ENCODE measurements at places on chromosomes 7 and 10.

- no peak for DNase-seq
These were observed 409.1 kb downstream of the SDK1 start for GRCh38 chr7:3710122-3710521.

DNA sequence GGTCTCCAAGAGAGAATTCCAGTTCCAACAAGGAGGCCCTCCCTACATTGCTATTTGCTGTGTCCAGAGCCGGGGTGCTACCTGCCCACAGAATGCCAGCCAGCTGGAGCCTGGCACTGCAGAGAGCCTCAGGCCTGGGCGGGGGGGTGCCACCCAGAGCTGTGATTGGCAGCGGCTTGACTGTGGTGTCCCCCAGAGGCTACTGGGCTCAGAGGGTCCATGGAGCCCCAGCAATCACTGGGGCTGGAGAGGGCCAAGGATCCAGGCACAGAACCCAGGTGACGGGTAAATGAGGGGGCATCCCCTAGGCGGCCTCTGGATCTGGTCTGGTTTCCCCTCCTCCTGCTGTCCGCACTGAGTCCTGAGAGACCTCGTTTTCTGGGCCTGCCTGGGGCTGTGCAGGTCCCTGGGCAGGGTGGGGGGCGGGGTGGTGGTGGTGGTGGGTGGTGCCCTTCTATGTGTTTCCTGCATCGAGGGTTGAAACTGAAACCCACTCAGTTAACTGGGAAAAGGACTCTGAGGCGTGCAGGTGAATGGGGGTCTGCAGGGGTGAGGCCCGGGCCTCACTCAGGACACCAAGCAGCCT is 12.6 kb downstream of the DPYSL4 start:
- DNase-seq, result no peak

DNA sequence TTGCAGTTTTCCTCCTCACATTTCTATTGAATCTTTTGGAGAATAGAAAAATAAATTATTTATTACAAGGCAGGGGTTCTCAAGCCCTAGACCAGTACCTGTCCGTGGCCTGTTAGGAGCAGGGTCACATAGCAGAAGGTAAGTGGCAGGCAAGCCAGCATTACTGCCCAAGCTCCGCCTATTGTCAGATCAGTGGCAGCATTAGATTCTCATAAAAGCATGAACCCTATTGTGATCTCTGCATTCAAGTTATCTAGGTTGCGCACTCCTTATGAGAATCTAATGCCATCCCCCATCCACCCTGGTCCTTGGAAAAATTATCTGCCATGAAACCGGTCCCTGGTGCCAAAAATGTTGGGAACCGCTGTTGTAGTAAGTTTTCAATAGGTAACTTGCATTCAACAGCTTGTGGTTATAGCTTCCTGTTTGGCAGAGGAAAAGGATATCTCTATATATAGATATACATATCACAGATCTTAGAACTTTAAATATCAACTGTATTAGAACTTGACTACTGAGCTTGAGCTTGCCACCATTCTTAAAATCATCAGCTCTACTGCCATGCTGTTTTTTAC is 165.1 kb downstream of the AHR start:
- DNase-seq, result no peak

- no peak for DNase-seq
These were observed 2.4 kb downstream of the MEPCE start for GRCh38 chr7:100432053-100432452.

GRCh38 chr7:21300692-21301091 is 127.2 kb upstream of the SP4 start:
- DNase-seq, result peak; percentile 2
